ENCODE measurements at places on chromosomes 1 and 21.

DNA sequence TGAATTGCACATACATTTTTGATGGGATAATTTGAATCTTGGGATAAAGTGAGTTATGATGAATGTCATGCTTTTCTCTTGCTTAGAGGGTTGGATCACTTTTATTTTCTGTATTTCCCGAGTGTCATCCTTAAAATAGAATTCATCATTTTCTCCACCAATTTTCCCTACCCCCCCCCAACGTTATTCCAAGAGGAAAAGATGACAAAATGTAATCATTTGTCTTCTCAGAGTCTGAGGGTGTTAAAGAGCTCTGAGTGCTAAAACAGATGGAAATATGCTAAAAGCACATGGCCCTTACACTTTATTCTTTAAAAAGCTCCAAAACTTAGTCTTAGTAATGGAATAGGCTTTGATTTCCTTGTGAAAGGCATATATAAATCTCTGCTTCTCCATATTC, 81.4 kb downstream of the CHRM3 start:
- DNase-seq: no peak

DNA sequence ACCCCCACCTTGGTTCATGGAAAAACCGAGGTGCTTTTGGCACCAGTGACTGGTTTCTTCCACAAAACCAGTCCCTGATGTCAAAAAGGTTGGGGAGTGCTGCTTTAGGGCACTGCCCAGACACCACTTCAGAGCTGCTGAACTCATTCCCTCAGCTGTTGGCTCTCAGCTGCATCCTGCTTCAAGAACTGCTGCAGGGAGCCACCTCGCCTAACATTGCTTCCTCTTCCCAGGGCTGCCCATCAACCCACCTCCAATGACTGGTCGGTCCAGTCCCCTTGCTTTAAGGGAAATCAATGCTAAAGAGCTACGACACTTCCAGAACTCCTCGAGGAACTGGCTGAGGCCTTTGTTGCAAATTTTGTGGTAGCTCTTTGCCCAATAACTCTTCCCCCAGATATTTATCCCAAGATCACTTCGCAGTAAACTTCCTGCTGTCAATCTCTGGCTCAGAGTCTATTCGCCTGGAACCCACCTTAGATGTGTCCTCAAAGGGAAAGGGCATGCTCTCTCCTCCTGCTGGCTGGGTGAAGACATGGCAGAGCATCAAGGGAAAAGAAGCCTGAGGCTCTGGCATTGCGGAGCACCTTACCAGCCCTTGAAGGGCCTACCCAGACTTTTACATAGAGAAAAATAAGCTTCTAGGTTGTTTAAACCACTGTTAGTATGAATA, 29.0 kb downstream of the C1orf52 start:
- DNase-seq: peak; percentile 18

GRCh38 chr1:244451539-244451950, at the start of gene ADSS2:
Gene ADSS2 (minus strand): TSS chr1:244451909. CDS start chr1:244451817, 92 bp downstream.
- no peak for DNase-seq

- DNase-seq: peak; percentile 73
These were observed 39.8 kb upstream of the ZC3H12A start for GRCh38 chr1:37434292-37435225.

DNA sequence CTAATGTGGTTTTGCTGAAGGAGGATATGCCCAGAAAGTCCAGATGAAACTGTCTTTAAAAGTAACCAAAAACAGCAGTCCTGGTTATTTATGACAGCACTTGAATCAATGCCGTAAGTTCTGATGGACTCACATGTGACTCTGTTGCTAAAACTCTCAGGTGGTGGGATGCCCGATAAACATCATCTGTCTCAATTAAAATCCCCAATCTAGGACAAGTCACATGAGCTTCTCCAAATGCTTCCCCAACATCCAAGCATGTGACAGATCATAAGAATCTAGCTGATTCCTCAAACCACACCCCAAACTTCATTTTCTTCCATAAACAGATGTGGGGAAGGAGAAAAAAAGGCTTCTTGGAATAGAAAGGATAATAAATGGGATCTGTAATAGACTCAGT, 786 bp upstream of the CTSK start:
- no peak for DNase-seq

DNA sequence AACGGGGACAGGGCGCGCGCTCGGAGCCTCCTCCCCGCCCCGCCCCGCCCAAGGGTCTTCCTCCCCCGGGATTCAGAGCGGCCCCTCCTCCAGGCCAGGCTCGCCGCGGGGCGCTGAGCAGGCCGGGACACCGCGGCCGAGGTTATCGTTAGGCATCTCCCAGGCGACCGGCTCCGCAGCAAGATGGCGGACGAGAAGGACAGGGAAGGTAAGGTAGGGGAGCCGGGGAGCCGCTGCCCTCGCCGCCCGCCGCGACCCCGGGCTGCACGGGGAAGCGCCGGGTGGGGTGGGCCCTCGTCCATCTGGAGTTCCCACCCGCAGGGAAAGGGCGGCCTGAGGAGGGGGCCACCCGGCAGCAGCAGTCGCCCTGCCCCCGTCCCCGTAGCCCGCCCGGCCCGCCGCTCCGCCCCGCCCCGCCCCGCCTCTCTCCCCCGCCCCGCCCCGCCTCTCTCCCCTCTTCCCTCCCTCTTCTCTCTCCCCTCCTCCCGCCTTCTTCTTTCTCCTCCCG, 105.9 kb upstream of the HNRNPU start:
- peak; percentile 87 for DNase-seq

- no peak for DNase-seq
These were observed 70.2 kb downstream of the FOXD2 start for GRCh38 chr1:47507881-47508701.

- DNase-seq: no peak
These were observed 7.0 kb downstream of the PSMG1 start for GRCh38 chr21:39176271-39176709.

DNA sequence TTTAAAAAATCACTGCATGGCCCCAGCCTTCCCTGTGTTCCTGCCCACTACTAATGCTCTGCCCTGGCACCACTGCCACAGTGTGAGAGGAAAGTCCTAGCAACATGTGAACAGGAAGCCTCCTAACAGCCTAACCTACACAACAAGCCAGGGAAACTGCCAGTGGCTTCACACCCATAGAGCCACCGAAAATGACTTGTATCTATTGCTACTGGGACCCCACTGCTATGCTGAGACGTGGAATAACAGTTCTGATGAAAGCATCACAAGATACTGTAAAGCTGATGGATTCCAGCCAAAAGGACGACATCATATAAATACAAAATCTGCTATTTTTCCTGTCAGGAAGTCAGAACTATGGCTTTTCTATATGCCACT, 74.9 kb downstream of the JAK1 start:
- no peak for DNase-seq

GRCh38 chr1:229627003-229627402, 956 bp downstream of the URB2 start:
- DNase-seq: no peak

- no peak for DNase-seq
These were observed 680.5 kb upstream of the ADAMTS5 start for GRCh38 chr21:27647401-27647800.

- DNase-seq: no peak
These were observed 7.3 kb downstream of the EDEM3 start for GRCh38 chr1:184747089-184747955.

GRCh38 chr1:25534410-25534788, 9.0 kb upstream of the LDLRAP1 start:
- no peak for DNase-seq

- DNase-seq: peak; percentile 11
These were observed at the start of gene FMN2 for GRCh38 chr1:240091614-240092300. Gene FMN2 (plus strand): TSS chr1:240091883. CDS start chr1:240092110, 227 bp downstream.

- DNase-seq: peak; percentile 35
These were observed 37.5 kb upstream of the PRDM2 start for GRCh38 chr1:13662493-13662892.

DNA sequence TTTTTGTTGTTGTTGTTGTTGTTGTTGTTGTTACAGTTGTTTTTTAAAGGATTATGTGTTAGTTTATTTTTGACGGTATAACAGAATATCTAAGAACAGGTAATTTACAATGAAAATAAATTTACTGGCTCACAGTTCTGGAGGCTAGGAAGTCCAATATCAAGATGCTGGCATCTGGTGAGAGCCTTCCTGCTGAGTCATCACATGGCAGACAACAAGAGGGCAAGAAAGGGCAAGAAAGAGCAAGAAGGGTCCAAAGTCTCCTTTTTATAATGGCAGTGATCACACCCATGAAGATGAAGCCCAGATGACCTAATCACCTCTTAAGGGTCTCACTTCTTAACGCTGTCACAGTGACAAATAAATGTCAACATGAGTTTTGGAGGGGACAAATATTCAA, 142.1 kb downstream of the NEGR1 start:
- no peak for DNase-seq

DNA sequence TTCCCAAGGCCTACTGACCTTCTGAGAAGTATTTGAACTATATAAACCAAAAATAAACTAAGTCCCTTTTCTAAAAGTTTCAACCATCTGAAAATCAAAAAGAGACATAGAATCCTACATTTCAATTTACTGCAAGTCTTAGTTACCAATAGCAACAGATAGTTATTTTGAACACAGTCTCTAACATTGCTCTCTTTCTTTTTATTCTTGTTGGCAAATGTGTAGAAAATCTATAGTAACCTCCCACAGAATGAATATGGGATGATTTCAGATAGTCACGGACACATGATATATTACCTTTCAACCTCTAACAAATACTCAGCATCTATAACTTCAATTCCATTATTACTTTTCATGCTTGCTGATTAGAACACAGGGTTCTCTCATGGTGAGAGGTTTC, 68.9 kb upstream of the RAB3GAP2 start:
- no peak for DNase-seq

GRCh38 chr1:170436928-170437327, 95.0 kb upstream of the GORAB start:
- peak; percentile 55 for DNase-seq

GRCh38 chr1:107004421-107004820, 52.1 kb upstream of the PRMT6 start:
- DNase-seq: no peak

GRCh38 chr1:15347182-15347581, 62.5 kb upstream of the EFHD2 start:
- DNase-seq: no peak

DNA sequence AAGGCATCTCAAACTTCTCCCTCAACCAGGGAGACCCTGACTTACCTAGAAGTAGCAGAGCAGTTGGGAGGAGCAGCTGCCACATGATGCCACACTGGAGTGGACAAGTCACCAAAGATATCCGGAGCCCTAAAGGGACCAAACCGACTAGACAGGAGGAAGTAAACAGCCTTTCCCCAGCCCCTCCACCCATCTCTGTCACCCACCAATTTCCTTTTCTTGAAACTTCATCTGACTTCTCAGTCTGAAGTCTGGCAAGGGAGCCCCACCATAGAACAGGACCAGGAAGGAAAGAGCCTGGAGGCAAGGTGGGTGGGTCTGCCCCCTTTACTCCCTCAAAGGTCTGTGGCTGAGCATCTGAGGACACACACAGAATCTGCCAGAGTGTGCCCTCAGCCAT, at the start of gene FCGR3A:
Gene FCGR3A (minus strand): TSS at position 167 of the 400 bp plus-strand sequence. CDS start 82 bp downstream, at position 85.
- no peak for DNase-seq

DNA sequence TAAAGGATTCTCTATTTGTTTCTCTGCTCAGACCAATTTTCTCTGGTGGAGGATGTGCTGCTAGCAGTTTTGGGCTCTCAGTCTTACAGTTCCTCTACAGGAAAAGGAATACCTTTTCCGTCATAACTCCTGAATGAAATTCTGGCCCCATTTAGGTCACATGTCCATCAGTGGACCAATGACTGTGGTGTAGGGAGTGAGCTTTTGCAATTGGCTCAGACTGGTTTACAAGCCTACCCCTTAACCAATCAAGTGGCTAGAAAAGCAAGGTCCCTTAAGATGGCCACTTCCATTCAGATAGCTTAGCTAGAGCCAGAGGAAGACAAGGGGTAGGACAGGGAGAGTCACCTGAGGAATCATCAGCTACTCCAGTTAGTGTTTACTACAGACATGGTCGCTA, 16.4 kb upstream of the ZNF281 start:
- DNase-seq: no peak

DNA sequence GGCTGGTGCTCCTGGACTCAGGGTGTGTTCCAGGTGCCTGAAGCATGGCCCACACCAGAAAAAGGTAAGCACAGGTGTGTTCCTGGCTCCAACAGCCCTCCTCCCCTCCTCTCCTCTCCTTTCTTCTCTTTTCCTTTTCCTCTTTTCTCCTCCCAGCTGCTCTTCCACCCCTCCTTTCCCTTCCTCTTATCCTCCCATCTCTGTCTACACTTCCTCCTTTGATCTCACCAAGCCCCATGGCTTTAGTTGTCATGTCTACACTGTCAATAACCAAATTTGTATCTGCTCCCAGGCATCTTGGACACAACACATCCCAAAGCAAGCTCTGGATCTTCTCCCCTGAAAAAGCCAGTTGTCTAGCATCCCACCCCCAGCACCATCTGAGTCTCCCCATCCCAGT, 56.7 kb upstream of the LAPTM5 start:
- no peak for DNase-seq

GRCh38 chr1:42336978-42337377, 1.9 kb upstream of the FOXJ3 start:
- no peak for DNase-seq

DNA sequence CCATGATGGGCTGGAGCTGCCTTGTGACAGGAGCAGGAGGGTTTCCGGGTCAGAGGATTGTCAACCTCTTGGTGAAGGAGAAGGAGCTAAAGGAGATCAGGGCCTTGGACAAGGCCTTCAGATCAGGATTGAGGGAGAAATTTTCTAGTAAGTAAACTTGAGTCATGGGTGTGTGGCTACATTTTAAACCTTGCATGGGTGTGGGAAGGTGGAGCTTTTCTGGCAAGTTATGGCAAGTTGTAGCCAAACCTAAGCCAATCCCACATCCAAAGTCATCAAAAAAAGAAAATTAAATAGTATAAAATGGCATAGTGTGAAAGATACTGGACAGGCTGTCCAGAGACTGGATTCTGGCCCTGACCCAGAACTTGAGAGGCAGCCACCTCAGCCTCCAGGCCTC, 39.8 kb upstream of the HSD3B1 start:
- DNase-seq: no peak

DNA sequence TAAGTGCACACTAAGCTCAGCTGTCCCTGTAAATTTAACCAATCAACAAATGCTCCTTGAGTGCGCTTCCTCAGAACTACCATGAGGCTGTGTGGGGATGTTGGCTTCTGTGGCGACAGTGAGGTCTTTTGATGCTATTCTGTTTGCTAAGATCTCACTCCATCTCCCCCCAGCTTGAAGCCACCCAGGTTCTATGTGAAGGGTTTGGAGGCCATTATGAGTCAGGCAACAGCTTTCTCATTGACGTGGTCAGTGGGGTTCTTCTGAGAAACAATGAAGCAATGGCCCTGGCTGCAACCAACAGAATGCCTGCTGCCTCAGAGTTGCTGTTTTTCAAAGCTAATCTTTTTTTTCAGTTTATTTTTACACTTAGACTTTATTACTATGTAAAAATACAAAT, 205.5 kb downstream of the PTBP2 start:
- DNase-seq: no peak

- DNase-seq: no peak
These were observed 3.4 kb upstream of the AHDC1 start for GRCh38 chr1:27607239-27607804.

DNA sequence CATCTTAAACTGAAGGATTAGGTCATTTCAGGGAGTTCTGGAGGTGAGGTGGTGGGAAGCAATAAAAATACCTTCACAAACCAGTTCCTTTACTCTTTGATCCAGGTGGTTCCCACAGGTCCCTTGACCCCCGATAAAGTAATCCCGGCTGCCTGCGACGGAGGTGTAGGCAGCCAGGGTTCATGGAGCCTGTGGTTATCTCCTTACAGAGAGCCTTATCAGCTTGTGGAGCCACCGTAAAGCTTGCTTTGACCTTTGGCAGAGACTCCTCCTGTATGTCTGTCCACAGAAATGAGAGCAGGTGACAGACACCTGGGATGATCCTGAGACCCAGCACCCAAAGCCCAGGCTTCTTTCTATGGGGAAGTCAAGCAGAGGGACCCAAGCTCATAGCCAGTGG, 243.4 kb downstream of the KIF26B start:
- DNase-seq: no peak
